ENCODE measurements at places on chromosomes 16 and 17. TPM values are rescaled to one million over a fixed set of nuclear protein-coding genes. Genes with fewer than 3 reads are reported as not detected.

Gene PRSS33
- total RNA-seq: not detected

Gene SLC12A3
- total RNA-seq: not detected

Gene CLEC18B
- not detected for total RNA-seq

Gene SEC14L5
- 0.15 TPM for total RNA-seq

Gene SPATA22
- not detected for total RNA-seq

DNA sequence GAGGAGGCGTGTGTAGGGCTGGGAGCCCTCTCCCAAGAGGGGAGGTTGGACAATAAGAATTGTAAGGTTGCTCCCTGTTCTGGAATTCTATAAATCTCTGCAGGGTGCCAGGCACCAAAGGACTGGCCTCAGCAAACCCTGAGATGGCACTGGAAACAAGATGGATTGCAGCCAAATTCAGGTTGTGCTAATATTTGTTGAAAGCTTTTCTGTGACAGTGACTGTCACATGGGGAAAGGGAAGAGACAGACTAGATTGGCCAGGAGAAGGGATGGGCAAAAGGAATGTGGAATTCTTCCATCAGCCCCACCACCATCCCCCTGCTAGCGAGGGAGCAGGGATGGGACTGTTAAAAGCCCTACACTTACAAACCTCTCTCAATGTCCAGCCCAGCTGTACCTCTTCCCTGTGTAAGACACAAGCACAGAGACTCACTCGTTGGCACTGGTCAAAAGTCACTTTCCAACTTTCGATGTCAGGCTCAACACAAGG, 62.4 kb downstream of the SOX9 start:
- DNase-seq: no peak

- DNase-seq: no peak
These were observed 23.8 kb downstream of the EPN2 start for GRCh38 chr17:19260958-19261357.

DNA sequence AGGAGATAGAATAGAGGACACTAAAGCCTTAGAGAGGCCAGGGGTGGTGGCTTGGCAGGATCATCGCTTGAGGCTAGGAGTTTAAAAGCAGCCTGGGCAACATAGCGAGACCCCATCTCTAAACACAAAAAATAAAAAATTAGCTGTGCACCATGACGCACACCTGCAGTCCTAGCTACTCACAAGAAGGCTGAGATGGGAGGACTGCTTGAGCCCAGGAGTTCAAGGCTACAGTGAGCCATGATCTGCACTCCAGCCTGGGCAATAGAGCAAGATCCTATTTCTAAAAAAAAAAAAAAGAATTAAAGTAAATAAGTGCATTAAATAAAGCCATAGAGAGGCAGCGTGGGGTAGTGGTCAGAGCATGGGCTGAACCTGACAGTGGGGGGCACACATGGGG, 19.1 kb downstream of the SBK1 start:
- DNase-seq: no peak

- no peak for DNase-seq
These were observed 48.0 kb downstream of the TMEM235 start for GRCh38 chr17:78279360-78279990.

- DNase-seq: no peak
These were observed 42.3 kb upstream of the CDYL2 start for GRCh38 chr16:80846680-80847079.

- no peak for DNase-seq
These were observed 61.1 kb downstream of the RPA1 start for GRCh38 chr17:1890758-1891450.

DNA sequence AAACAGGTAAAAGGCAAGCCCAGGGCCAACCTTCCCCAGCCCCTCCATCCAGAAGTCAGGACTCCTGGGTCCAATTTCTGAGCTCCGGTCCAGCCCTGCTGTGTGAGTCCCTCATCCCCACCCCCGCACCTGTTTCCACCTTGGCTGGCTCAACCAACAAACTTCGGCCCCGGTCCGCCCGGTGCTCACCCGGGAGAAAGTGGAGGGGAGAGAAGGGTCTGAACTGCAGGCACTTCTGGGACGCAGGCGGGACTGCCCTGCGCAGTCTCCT, 541 bp downstream of the RHBDF2 start:
- no peak for DNase-seq

- no peak for DNase-seq
These were observed 85.7 kb downstream of the CMIP start for GRCh38 chr16:81530296-81530721.

GRCh38 chr17:80443498-80443897, 28.5 kb downstream of the ENDOV start:
- DNase-seq: no peak

DNA sequence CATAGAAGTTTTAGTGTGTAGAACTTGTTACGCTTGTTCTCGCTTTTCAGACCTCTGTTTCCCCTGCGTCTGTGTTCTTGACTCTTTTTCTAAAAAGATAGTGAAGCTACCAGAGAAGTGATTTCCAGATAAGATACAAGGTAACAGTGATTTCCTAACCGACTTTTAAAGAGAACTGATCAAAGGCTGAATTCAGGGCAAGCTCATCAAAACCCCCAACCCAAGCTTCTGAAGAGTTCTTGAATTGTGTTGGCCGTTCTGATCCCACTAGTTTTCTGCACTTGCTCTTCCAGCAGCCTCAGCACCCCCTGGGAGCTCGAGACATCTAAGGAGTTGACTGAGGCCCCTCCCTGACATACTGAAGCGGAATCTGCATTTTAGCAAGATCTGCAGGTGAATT, 12.7 kb upstream of the NSMCE1 start:
- no peak for DNase-seq

- DNase-seq: no peak
These were observed 60.5 kb upstream of the CLEC3A start for GRCh38 chr16:77961814-77962213.

- DNase-seq: no peak
These were observed 173.1 kb downstream of the RPTOR start for GRCh38 chr17:80717720-80718083.

GRCh38 chr17:50144355-50144754, 6.1 kb downstream of the PPP1R9B start:
- no peak for DNase-seq

DNA sequence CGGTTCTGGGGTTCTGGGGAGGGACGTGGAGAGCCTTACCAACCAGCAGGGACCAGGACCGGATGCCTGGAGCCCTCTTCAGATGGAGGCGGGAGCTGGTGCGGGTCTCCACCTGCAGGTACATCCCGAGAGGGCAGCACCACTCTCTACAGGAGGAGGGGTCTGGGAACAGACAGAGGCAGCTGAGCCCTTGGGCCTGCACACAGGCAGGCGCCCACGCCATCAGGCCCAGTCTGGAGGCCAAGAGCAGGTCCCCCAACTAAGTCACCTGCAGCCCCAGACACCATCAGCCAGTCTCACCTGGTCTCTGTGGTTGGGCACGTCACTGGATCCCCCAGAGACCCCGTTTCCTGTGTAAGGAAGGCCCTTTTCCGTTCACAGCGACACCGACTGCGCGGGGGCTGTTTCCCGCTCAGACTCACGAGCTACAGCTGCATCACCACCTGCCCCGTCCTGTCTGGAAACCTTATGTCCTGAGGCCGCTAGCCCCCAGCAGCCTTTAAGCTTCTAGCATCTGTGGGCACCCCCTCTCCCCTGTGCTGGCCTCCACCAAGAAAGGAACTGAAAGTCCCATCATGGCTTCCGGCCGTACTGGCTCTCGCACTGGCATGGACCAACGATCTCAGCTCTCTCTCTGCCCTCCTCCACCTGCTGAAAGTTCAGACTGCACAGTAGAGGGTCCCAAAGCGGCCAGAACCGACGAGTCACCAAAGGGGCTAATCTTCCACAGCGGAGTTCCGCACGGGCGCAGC, 1.2 kb downstream of the CYBC1 start:
- no peak for DNase-seq

DNA sequence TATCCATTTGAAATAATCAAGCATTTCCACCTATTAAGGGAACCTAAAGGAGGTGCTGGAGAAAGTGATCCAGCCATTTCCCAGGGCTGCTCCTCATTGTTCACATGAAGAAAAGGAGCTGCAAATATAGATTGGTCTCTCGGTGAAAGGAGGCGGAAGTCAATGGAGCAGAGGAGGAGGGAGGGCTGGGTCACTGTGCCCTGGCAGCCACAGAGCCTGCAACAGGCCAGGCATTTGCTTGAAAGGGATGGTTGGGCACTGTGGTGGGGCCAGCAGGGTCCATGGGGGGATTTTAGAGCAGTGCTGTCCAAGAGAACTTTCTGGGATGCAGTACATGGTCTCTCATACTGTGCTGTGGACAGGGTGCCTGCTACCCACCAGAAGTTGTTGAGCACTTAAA, 173.2 kb downstream of the CYLD start:
- DNase-seq: no peak

All from thyroid gland (tissue), 4 donors.